Right lobe of liver (tissue), 6 donors: ENCODE measurements at places on chromosomes 7 and 10. TPM values are rescaled to one million over a fixed set of nuclear protein-coding genes. Genes with fewer than 3 reads are reported as not detected.
A peak's percentile ranks its signal among the peaks of the same experiment; 100 is the strongest.

DNA sequence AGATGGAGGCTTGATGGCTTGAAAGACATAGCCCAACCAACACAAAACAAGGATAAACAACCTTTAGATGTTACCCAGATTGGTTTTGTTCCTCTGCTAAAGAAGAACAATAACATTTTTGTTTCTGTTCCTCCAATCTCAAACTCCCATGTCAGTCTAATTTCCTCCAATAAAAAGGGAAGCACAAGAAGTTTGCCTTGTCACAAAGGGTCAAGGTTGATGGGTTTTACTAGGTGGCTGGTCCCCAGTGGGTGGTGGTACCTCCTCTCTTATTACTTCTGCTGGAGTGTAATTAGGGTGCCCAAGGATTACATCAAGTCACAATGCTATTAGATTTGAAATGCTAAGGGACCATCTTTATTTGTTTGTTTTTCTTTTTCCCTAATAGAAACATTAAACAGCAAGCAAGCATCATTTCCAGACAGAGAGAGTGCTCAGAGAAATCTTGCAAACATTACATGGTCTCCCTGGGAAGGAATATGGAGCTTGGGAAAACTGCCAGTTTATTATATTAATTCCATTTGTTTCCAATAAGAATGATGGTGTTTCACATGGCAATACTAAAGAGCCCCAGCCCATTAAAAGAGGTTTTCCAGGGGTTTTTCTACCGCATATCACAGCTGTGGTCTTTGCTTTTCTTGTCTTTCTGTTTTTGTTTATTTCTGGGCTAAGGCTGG, 78.3 kb upstream of the AOAH start:
- no peak for DNase-seq

- DNase-seq, result no peak
Measured at GRCh38 chr7:8131694-8132605, 130.0 kb downstream of the ICA1 start.

Gene HK1
- 4.2 TPM for total RNA-seq

Gene NAT16
- not detected for total RNA-seq

GRCh38 chr7:105178928-105179541, 165.0 kb downstream of the KMT2E start:
- DNase-seq, result no peak

- DNase-seq, result no peak
Measured at GRCh38 chr10:114709984-114710383, 51.9 kb upstream of the ABLIM1 start.

GRCh38 chr7:105256761-105257231, 131.9 kb downstream of the SRPK2 start:
- no peak for DNase-seq

GRCh38 chr7:30616318-30616717, 21.6 kb downstream of the GARS1 start:
- no peak for DNase-seq

DNA sequence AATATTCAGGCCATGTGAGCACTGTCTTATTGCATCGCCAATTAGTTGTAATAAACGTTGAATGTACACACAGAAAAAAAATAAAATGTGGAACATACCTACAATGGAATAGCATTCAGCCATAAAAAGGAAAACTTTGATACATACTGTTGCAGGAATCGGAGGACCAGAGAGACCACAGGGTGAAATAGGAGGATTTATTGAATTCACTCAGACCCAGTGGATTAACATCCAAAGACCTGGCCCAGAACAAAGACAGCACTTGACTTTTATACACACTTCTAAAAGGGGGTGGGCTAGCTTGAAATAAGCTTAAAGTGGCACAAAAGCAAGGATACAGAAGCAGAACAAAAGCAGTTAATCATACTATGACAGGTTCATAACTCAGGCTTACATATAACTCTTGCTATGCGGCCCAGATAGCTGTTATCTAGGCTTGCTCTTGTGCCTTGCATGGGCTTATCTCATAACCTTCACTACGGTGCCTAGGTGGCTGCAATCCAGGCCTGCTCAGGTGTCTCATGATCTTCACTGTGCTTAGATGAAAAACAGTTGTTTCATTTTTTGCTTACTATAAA, 292.2 kb upstream of the TAC1 start:
- no peak for DNase-seq

- no peak for DNase-seq
Measured at GRCh38 chr7:42931447-42931833, 534 bp downstream of the PSMA2 start.

GRCh38 chr7:92325173-92325572, 79.4 kb downstream of the ANKIB1 start:
- no peak for DNase-seq

DNA sequence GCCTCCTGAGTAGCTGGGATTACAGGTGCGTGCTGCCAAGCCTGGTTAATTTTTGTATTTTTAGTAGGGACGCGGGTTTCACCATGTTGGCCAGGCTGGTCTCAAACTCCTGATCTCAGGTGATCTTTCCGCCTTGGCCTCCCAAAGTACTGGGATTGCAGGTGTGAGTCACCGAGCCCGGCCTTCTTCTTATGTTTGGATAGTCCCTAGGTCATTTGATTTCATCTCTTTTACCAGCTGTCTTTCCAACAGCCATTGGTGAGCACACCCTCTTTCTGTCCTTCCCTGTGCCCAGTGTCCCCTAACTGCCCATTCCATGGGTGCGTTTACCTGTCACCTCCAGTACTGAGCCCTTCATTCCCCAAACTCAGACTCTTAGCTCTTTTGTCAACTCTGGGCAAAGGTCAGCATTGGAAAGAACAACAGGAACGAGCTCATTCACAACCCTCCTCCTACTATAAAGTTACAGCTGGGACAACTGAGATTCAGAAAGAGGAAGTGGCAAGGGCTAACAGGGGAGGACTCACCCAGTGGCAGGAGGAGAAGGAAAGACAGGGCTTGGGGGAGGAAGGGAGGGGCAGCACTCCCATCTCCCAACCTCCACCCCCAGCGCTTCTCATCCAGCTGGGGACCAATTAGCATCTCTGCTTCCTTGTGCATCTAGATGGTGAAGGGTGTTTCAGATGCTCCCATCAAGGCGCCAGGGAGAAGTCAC, 5.6 kb downstream of the SSC4D start:
- no peak for DNase-seq

Gene RAPGEF5
- 21.1 TPM for total RNA-seq

DNA sequence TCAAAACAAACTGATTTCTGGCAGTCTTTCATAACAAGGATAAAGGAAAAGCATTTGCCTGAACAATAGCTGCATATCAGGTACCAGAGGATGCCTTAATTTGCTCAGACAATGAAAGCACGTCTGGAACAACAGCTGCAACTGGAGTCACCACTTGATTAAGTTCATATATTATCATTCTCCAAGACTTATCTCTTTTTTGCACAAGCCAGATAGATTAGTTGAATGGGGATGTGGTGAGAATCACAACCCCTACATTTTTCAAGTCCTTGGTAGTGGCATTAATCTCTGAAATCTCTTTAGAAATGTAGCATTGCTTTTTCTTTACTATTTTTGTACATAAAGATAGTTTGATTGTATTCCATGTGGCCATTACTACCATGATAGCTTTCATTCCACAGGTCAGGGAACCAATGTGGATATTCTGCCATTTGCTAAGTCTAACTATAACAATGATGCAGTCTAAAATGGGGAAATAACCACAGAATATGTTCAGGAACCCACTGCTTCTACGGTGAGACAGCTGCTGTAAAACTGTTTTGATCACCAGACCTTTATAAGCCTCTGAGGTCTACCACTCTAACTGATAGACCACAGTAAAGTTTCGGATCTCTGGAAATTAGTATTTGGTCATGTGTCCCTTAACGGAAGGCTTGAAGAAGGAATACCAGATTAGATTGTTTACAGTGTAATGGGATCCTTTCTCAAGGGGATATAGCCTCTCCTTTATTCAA, 1176.2 kb downstream of the DNAJB9 start:
- no peak for DNase-seq

DNA sequence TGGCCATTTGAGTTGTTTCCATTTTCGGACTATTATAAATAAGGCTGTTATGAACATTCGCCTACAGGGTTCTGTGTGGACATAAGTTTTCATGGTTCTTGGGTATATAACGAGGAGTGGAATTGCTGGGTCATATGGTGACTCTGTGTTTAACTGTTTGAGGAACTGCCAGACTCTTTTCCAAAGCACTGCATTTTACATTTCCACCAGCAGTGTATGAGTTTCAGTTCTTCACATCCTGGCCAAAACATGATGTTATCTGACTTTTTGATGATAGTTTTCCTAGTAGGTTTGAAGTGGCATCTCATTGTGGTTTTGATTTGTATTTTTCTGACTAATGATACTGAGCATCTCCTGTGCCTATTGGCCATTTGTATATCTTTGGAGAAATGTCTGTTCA, 5.4 kb downstream of the SUV39H2 start:
- DNase-seq, result no peak

GRCh38 chr7:139680676-139681462, 96.9 kb downstream of the HIPK2 start:
- DNase-seq, result no peak

Gene ACTR3C
- 30.0 TPM for total RNA-seq

GRCh38 chr10:99329304-99329553, at the start of gene CNNM1:
TSS of gene CNNM1 (plus strand) at chr10:99329356. CDS start at chr10:99329388, 32 bp downstream.
- no peak for DNase-seq

Gene NUTM2D
- total RNA-seq, result 2.0 TPM

Gene MNX1
- not detected for total RNA-seq

Gene CCDC201
- not detected for total RNA-seq

DNA sequence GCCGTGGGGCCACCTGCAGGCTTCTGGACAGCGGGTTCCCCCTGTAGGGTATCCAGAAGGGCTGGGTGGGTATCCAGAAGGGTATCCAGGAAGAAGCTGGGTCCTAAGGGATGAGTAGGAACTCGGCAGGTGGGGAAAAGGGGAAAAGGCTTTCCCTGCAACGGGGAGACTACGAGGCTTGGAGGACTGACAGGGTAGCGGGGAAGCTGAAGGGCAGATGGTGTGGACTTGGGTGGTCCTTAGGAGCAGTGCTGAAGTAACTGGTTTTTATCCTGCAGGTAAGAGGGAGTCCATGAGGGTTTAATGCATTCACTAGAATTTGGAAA, 525 bp downstream of the UBE2D4 start:
- DNase-seq, result no peak

DNA sequence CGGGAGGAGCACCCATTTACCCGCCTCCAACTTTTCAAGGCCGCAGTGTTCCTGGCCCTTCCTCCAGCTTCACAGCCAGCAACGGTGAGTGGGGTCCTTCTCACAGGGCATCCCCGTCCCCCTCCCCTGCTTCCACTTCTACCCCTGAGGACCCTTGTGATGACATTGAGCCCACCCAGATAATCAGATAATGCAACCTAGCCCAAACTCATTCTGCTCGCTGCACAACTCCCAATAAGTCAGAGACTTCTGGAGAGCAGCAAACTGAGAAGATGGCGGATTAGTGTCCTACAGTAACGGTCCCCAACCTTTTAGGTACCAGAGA, 74.5 kb downstream of the OAT start:
- no peak for DNase-seq

GRCh38 chr10:127715782-127716378, 21.1 kb upstream of the FOXI2 start:
- no peak for DNase-seq

DNA sequence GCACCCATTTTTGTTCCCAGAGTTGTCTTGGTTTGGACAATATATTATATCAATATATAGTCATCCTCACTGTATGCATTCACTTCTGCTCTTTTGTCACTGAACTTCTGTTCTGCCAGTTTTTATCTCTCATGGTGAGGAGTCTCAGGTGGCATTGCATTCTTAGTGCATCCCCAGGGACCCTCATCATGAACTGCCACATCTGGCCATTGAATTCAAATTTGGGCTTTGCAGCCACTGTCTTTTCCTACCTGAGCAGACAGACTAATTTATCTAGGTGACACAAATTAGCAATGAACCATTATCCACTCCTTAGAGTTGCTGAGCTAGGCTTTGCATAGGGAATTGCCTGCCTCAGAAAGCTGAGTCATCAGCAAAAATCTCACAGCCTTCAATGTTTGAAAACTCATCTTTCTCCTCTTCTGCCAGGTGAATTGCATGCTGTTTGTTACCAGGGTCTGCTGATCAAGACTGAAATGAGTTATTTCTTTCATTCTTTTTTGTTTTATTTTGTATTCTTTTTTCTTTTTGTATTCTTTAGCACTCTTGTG, 316.8 kb upstream of the MTPN start:
- no peak for DNase-seq

DNA sequence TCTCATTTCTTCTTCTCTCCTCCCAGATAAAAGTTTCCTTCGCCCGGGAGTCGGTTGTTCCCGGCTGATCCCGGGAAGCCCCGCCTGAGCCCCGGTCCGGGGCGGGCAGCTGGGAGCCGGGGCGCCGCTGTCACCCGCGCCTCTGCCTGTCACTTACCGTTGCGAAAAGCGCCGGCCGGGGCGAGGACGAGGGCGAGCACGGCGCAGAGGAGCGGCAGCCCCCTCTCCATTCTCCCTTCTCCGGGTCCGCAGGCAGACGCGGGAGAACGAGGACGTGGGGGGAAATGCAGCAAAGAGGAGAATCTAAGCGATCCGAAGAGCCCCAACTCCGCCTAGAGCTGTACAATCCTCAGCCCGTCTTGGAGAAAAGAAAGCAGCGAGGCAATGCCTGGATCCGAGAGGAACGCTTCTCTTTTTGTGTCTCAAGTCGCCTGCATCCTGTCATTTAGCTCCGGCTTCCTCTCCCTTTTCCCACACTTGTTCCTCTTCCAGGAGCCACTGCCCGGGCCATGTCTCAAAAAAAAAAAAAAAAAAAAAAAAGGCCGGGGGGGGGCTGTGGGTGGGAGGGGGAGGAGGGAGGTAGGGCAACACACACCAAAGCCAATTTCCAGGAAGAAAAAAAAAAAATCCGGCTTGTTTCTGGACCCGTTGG, at the start of gene NRP1:
Gene NRP1 (minus strand): TSS at position 515 of the 652 bp plus-strand sequence. CDS start 285 bp downstream, at position 230.
- DNase-seq, result peak; percentile 35

Gene EVX1
- total RNA-seq, result not detected

GRCh38 chr10:129956876-129957673, 7.0 kb downstream of the EBF3 start:
- no peak for DNase-seq

GRCh38 chr10:79139124-79139835, 70.5 kb downstream of the ZMIZ1 start:
- no peak for DNase-seq

Gene MMD2
- total RNA-seq, result not detected

Gene HTR7
- total RNA-seq, result not detected

DNA sequence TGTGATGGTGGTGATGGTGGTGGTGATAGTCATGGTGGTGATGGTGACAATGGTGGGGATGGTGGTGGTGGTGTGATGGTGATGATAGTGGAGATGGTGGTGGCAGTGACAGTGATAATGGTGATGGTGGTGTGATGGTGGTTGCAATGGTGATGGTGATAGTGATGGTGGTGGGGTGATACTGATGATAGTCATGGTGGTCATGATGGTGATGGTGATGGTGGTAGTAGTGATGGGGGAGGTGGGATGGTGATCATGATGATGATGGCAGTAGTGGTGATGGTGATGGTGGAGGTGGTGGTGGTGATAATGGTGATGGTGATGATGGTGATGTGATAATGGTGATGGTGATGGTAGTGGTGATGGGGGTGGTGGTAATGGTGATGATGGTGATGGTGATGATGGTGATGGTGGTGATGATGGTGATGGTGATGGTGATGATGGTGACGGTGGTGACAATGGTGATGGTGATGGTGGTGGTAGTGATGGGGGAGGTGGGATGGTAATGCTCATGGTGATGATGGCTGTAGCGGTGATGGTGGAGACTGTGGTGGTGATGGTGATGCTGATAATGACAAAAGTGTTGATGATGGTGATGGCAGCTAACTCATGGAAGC, 4.7 kb upstream of the PWWP2B start:
- no peak for DNase-seq
